ENCODE measurements at places on chromosomes 11 and 22.

DNA sequence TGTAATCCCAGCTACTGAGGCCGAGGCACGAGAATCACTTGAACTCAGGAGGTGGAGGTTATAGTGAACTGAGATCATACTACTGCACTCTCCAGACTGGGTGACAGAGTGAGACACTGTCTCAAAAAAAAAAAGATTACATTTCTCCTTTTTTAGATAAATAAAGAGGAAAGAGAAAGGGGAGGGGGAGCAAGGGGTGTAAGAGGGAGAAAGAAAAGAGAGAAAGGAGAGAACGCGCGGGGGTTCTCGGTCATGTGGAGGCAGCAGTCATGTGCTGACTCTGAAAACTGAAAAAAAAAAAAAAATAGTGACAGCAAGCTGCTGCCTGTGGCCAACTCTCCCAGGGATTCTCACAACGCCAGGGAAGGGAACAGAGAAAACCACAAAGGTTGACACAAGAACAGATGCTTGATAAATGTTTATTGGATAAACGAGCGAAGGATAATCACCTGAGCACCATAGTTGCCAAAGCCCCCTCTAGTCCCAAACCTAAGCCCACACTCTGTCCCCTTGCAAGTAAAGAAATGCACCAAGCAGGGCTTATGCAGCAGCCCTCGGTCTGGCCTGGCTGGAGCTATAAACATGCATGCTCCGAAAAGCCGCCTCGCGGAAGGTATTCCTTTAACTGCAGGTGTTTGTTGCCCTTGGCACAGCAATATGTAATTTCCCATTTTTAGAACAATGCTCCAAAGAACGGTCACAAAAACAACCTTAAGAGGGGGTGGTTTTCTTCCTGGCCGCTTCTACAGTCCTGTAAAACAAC lies 14.5 kb downstream of the SCGB1A1 start:
- no peak for DNase-seq

GRCh38 chr22:26134654-26135330 lies 34.5 kb upstream of the SEZ6L start:
- no peak for DNase-seq

DNA sequence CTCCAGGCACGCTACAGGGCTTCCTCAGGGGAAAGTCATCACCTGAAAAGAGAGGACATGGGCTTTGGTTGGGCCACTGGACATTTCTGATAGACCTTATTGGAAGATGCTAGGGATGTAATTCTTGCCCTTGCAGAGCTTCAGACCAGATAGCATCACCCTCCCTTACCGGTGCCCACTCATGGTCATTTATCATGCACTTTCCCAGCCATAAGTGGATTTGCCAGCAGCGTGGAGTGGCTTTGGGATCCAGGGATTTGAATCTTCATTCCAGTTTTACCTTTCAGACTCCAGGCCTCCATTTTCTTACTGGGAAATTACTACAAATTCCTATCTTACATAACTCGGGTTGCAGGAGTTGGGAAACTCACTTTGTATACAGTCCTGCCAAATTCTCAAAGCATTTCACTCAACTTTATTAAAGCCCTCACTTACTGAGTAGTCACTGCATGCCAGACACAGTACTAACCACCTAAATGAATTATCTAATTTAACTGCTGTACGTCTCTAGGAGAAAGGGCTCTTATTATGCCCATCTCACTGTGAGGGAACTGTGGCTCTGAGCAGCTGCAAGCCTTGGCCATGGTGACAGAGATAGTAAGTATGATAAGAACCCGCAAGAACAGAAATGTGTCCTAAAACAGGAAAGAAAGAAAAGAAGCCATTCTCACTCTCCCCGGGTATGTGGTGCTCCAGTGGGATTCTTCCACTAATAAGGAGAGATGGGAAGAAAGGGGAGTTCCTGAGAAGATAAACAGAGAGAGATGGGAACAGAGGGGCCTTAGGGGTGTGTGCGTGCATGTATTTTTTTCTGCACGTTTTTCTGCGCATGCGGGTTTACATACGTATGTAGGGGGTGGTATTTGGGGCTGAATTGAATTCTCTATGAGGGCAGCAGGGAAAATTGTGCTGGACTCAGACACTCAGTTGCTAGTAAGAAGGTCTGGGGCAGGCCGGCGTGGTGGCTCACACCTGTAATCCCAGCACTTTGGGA lies 9.7 kb downstream of the CHRM1 start:
- no peak for DNase-seq

- DNase-seq, result no peak
Observed at GRCh38 chr22:21043860-21044535, 1.7 kb upstream of the LRRC74B start.

GRCh38 chr11:18011633-18012032 lies 1.2 kb downstream of the SERGEF start:
- DNase-seq, result no peak

DNA sequence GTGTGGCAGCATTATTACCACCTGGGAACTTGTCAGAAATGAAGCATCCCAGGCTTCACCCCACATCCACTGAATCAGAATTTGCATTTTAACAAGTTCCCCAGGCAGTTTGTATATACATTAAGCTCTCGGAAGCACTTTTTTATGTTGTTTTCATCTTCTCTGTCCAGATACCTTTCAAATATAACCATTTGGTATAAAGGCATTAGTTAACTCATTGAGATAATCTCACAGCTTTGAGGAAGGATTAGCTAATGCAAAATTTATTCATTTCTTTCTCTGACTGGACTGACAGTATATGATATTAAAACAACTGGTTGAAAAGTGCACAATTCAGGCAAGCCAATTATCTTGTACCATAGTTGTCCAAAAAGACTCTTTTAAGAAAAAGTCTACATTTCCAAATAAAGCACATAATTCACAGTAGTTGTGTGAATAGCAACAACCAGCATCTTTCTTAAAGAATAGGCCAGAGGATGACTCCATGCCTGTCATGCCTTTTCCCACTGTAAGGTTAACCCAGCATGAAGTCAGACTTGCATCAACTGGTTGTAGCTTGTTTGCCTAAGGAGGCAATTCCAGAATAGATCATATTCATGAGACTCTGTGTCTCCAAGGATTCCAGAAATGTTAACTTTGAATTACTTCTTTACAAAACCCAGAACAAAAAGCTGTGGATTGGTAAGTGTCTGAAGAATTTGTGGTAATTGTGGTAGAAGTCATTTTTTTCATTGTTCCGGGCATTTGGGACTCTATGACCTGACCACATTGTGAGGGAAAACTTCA lies 254.3 kb upstream of the SESN3 start:
- DNase-seq, result no peak

DNA sequence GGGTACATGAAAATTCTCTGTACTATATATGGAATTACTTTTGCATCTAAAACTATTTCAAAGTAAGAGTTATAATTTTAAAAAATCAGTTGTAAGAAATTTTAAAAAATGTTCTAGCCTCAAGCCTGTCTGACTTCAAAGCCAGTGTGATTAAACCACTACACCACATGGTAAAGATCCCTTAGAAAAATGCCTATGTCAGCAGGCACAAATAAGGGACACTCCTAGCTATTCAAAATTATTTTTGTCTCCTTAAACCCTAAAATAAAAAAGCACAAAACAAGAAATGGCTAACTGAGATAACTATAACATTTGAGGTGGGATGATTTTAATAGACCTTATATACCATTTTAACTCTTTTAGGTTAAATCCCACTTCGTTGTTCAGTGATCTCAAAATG lies 64.0 kb upstream of the LIN7C start:
- DNase-seq, result no peak

GRCh38 chr11:69587454-69588090 lies 53.4 kb upstream of the CCND1 start:
- DNase-seq, result no peak

- no peak for DNase-seq
Observed at GRCh38 chr11:75896843-75897419, 81.9 kb downstream of the UVRAG start.

- DNase-seq, result no peak
Observed at GRCh38 chr11:73333640-73334383, 25.7 kb downstream of the ARHGEF17 start.

DNA sequence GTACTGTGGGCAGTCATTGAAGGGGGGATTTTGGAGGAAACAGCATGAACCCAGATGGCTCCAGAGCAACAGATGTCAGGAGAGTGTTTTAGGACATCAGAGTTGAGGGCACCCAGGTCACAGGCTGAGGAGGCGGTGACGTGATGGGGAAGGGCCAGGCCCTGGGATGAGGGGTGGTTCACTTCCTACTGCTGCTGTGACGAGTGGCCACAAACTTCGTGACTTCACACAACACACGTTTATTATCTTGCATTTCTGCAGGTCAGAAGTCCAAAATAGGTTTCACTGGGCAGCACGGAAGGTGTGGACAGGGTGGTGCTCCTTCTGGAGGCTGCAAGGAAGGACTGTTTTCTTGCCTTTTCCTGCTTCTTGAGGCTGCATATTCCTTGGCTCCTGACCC lies 77.7 kb upstream of the RAB1B start:
- no peak for DNase-seq

GRCh38 chr11:68074584-68075352 lies 35.9 kb downstream of the TCIRG1 start:
- DNase-seq, result no peak

- peak; percentile 14 for DNase-seq
Observed at GRCh38 chr22:19109198-19110063, 12.8 kb downstream of the DGCR2 start.

GRCh38 chr11:107017433-107018218 lies 650 bp downstream of the GUCY1A2 start:
- no peak for DNase-seq

DNA sequence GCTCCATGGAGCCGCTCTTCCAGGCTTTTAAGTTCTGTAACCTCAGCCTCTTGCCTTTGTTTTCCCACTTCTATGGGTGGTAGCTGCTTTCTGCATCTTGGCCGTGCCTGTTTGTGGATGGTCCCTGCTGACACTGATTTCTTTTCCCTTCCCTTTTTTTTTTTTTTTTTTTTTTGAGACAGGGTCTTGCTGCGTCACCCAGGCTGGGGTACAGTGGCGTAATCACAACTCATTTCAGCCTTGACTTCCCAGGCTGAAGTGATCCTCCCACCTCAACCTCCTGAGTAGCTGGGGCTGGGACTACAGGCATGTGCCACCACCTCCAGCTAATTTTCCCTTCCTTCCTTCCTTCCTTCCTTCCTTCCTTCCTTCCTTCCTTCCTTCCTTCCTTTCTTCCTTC lies 57.7 kb upstream of the EP300 start:
- DNase-seq, result no peak

GRCh38 chr11:7892059-7892699 lies 38.9 kb downstream of the OR10A6 start:
- no peak for DNase-seq

GRCh38 chr22:42154293-42155052 lies 23.9 kb upstream of the CYP2D6 start:
- DNase-seq, result no peak

All from stimulated activated CD4-positive, alpha-beta T cell treated with anti-CD3 and anti-CD28 coated beads, Interleukin-12 subunit alpha, Interleukin-12 subunit beta, amount 100 ng/mL, for 48 hours (primary cell).